Fibroblast of mammary gland (primary cell): ENCODE measurements at places on chromosomes 16 and 17.

- DNase-seq: peak; percentile 84
Observed at GRCh38 chr16:88782454-88783390, 2.3 kb downstream of the PIEZO1 start.

- DNase-seq: peak; percentile 96
Observed at GRCh38 chr17:1787301-1787902, 25.5 kb downstream of the SERPINF1 start.

DNA sequence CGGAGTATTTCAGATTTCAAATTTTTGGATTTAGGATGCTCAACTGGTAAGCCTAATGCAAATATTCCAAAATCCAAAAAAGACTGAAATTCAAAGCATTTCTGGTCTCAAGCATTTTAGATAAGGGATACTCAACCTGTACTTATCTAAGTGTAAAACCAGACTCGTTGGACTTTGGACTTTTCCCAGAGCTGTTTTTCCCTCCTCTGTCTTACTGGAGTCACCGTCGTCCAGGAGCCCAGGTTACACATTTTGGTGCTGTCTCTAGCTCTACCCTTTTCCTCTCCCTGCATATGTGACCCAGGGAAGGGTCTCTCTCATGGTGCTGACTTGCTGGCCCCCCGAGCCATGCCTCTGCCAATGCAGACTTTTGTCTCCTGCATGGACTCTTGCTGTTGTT lies 46.0 kb upstream of the MMP2 start:
- no peak for DNase-seq

- no peak for DNase-seq
Observed at GRCh38 chr16:74567901-74568300, 39.0 kb downstream of the GLG1 start.

DNA sequence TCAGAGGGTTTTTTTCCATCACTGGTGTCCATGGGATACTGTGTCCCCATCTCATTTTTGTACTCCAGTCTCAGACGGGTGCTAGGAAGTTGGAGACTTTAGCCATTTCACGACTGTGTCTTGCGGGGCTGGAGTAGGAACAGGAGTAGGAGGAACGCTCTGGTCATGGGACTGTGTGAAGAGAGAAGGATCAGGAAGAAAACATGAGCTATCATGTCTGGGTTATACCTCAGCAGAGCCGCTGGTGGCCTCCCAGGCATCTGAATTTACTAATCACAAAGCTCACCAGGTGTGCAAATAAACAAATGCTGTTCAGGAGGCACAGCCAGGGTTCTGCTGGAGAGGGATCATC lies 225.4 kb downstream of the SEC14L1 start:
- no peak for DNase-seq

DNA sequence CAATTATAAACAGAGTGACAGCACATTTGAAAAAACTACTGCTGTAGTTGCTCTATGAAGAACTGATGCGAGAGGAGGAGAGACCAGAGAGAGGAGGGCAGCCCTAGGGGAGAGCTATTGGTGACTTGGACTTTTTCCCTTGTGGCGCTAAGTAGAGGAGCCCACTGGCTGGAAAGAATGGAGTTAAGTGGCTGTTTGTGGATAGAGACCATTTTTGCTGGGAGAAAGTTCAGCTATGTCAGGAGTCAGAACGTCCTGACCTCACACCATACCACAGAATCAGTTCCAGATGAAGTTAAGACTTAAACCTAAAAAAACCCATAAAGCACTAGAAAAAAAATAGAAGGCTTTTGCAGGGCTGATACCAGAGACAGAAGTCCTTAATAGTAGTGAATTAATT lies 2.0 kb downstream of the POLR2A start:
- peak; percentile 81 for DNase-seq

GRCh38 chr16:2701713-2702437 lies 18.1 kb downstream of the PRSS27 start:
- no peak for DNase-seq
